SK-N-DZ (cell line): ENCODE measurements at places on chromosomes 3 and 15.

DNA sequence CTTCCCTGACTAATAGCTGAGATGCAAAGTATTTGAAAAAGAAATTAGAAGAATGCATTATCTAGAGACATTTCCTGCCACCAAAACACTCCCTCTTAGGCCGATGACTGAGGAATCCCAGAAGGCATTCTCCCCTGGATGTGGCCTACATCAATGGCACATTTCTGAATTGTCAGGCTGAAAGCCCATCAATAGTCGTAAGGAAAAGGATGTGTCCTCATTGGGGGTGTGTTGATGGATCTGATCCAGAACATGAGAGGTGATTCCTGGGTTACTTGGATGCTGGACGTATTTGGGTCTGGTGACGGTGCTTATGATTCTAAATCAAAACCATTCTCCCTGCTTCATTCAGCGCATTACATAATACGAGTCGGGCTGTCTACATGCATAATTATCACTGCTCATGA is 216.9 kb upstream of the CDIN1 start:
- no peak for DNase-seq

- DNase-seq: no peak
Measured at GRCh38 chr3:46479696-46480095, 15.0 kb upstream of the LTF start.

DNA sequence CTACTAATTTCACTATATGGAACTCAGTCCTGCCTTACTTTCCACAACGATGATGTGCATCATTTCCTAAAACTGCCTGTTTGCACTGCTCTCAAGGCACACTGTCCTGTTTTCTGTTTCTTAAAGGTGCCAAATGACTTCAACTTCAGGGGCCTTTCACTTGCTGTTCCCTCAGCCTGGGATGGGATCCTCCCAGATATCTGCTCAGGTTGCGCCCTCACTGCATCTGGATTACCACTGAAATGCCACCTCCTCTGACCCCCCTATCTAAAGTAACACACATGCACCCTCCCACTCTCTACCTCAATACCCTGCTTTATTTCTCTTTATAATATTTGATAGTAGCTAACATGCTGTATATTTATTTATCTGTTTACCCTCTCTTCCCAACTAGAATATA is 123.8 kb upstream of the CMC1 start:
- no peak for DNase-seq

DNA sequence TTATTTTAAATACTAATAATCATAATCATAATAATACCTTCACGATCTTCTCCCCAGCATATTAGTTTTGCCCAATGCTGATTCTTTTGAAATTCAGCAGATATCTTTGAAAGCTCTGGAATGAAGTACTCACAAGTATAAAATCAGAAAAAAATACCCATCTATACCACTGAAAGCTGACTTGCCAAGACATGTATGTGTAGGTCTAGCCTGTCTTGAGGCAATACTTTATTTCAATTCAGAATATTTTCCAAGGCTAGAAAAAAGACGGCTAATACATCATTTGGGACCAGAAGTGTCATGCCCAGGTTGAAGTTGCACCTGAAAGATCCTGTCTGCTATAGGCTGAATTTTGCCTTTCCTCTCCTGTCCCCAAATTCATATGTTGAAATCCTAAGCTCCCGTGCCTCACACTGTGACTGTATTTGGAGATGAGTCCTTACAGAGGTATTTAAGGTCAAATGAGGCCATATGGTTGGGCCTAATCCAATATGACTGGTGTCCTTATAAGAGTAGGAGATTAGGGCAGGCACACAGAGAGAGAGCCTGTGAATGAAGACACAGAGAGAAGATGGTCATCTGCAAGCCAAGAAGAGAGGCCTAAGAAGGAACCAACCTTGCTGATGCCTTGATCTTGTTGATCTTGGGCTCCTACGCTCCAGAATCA is 255.9 kb upstream of the CMC1 start:
- DNase-seq: no peak

DNA sequence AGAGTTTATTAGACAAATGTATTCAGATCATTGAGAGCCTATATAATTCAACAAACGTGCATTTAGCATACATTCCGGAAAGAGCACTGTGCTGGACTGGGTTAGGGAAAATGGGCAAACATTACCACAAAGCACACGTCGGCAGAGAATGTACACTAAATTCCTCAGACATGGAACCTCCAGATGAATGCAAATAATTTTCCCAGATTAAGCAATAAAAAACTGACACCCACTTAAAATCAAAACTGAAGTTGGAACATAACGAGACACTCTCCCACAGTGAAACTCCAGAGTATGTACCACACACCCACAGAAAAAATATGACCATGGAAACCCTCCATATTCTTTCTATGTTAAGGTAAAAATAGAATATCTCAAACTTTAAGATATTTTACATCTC is 4.8 kb downstream of the SECISBP2L start:
- no peak for DNase-seq

GRCh38 chr3:197528190-197528589 is 27.6 kb downstream of the BDH1 start:
- peak; percentile 64 for DNase-seq

GRCh38 chr15:36414670-36415069 is 164.8 kb upstream of the CDIN1 start:
- DNase-seq: no peak

DNA sequence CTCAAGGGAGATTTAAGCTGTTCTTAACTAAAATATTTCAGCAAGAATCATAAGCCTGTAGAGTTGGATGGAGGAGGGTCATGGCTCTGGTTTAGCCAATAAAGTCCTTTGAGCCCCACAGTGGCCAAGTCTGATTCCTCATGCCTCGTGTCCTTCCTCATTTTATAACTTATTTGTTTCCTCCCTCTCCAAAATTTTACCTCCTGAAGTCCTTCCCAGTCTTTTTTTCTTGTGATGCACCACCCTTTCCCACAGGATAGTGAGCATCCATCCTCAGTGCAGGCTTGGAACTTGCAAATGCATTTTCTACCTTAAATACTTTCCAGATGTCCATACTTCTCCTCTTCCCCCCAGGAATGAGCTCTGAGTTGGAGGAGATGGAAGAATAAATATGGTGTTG is 162.7 kb upstream of the AGTR1 start:
- DNase-seq: no peak

GRCh38 chr3:29335438-29335837 is 54.6 kb downstream of the RBMS3 start:
- DNase-seq: peak; percentile 63

GRCh38 chr3:66303491-66303901 is 82.7 kb downstream of the SLC25A26 start:
- no peak for DNase-seq

DNA sequence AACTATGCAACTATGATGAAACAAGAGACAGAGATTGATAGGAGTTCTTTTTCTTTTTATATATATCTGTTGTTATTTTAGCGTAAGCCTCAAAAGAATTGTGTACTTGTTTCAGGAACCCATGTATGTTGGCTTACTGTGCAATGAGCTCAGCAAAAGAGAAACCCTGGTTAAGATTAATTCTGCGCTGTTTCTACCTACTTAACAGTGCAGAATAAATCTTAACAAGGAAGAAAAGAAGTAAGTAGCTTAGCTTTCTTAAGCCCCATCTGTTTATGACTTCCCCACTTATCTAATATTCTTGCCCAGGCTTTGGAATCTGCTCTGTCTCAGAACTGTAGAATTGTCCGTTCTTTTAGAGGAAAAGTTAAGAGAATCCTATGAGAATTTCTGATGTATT is 27.4 kb downstream of the ECT2 start:
- no peak for DNase-seq

DNA sequence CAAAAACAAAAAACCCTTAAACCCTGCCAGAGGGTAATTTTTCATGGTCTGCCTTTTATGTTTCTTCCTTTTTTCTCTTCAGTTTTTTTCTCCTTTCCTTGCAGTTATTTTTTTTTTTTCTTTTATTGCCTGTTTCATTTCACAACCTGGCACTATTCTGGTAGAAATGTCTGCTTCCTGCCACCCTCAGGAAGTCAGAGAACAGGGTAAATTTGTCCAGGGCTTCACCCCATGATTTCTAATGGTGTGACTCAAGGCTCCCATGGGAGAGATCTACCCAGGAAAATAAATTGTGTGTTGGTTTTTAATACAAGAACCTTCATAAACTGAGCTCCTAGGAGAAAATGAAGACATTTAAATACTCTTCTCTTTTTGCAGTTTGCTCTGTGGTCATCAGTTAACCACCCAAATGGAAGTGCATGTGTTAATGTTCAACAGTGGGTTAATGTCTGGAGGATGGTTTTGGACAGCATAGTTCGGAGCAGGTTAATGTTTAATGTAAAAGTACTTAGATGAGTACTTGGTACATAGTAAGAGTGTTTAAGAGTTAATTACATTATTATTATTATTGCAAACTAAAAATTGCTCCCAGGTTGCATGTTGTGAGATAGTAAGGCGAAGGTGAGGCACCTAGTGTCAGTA is 45.9 kb downstream of the CGNL1 start:
- DNase-seq: no peak

GRCh38 chr3:51717446-51717845 is 10.6 kb downstream of the GRM2 start:
- DNase-seq: no peak

- DNase-seq: no peak
Measured at GRCh38 chr15:42577514-42578031, 2.2 kb downstream of the STARD9 start.

DNA sequence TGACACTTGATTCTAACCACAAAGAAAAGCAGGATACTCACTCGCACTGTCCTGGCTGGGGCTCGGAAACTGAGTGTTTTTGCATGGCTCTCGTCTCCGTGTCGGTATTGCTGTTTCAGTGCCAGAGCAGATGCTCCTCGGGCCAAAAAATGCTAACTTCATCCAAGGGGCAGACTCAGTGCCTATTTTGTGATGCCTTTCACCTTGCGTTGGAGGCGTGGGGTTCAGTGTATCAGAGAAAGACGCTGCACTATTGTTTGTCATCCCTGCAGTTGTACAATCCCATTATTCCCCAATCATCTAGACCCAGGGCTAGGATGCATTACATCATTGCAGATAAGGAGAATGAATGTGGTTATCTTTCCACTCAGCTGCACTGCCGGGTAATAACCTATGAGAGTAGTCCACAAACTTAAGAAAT is 1.4 kb downstream of the CACNA2D3 start:
- DNase-seq: peak; percentile 41

DNA sequence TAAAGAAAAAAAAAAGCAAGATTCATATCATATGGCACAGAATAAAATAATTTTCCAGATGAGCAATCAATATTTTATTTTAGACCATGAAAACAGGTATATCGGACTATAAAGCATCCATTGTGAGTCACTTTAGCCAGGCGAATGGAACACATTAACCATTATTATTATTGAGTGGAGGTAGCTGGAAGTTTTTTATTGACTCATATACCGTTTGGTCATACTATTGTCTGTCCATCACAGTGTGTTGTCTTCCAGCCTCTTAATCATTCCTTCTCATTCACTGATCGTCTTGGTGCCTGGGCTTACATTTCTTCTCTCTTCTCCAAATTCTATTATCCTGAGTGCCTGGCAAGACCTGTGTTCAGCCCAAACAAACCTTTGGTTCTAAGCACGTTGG is 634.8 kb downstream of the MECOM start:
- DNase-seq: no peak

DNA sequence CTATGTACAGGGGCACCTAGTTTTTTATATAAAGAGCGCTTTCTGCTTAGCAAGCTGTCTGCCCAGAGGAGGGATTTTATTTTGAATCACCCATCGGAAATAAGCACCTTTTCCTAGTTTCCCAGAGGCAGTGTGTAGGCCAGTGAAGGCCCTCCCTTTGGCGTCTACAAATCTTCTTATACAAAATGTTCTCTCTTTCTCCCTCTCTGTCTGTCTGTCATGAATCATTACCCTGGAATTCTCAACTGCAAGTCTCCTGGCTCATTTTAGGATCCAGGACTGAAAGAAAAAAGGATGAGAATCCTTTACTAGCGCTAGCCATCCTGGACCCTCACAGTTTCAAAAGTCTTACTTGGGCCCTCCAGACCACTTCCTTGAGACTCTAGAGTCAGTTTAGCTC is 728.1 kb downstream of the OTOL1 start:
- no peak for DNase-seq

GRCh38 chr15:81312790-81313543 is 11.0 kb downstream of the STARD5 start:
- DNase-seq: no peak

DNA sequence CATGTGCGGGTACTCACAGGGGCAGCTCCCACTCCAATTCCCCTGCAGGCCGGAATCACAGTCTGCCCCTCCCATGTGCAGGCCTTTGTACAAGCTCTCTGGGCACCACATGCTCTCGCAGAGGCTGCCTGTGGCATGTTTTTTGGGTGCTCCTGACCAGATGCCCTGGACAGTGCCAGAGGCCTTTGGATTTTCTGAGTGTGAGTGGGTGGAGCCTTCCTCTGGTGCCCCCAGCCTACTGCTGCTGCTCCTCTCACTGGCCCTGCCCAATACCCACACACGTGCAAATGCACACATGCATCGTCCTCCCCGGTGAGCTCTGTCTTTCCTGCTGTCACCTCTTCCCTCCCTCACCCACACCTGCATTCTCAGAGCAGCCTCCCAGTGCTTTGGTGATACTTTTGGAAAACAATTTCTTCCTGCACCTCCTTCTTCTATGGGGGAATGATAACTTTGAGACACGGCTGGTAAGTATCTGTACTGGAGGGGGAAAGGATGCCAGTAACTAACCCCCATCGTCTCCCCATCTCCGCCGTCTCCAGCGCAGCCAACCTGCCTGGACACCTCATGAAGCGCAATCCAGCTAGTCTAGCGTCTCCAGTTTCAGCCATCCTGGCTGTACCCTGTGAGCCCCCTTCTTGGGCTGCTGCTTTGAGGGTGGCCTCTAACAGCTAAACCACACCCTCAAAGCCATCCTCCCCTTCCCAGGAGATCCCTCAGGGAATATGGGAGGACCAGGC is 229.4 kb upstream of the TOPAZ1 start:
- no peak for DNase-seq

GRCh38 chr15:89378296-89379151 is 43.9 kb upstream of the POLG start:
- DNase-seq: no peak

- peak; percentile 81 for DNase-seq
Measured at GRCh38 chr15:48330855-48331795, at the start of gene DUT. DUT (plus strand) TSS chr15:48331429; CDS start chr15:48331516, 87 bp downstream.

GRCh38 chr15:38254051-38254883 is 1.6 kb downstream of the SPRED1 start:
- DNase-seq: peak; percentile 84

GRCh38 chr15:29124581-29125381 is 144.8 kb downstream of the NSMCE3 start:
- DNase-seq: peak; percentile 53

- DNase-seq: no peak
Measured at GRCh38 chr3:95751509-95751908, 1062.9 kb upstream of the EPHA6 start.

DNA sequence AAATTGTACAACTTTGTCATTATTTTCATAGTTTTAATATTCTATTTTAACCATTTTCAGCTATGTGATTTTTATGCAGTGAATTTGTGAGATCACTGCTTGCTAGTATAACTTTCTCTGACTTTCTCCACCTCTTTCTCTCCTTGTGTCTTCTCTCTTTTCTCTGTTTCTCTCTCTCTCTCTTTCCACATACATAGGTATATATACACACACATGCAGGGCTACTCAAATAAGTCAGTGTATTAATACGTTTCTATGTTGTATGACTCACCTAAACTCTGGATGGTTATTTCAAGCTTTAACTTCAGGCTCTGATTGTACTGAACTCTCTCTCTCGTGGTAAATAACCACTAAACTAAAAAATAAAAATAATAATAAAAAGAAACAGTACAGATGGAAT is 1389.3 kb upstream of the ALCAM start:
- DNase-seq: no peak

- no peak for DNase-seq
Measured at GRCh38 chr15:85394554-85395333, 14.3 kb downstream of the AKAP13 start.
